ENCODE measurements at places on chromosomes 4 and X. TPM values are rescaled to one million over a fixed set of nuclear protein-coding genes. Genes with fewer than 3 reads are reported as not detected.

DNA sequence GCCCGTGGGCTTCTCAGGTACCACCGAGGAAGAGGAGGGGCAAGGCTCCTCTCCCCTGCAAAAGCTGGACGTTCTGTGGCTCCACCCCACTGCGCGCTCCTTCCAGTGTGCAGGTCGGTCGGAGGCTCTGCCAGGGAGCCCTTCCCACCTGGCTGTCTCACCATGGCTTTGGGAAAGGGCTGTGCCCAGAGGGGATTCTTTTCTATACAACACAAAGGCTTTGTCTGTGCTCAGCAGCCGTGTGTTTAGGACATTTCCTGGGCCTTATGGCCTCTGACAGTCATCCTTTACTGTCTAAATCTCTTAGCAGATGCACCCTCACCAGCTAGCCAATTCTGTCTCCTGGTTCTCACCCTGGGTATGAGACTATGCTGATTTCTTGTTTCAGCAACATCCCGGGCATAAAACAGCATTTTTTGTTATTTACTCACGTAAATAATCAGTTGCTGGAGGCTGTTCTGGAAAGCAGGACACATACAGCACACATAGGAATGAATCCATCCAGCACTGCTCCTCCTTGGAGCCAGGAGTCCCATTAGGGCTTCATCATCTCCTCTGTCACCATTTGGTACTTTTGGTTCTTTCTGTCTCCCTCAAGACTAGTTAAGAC is 20.4 kb upstream of the ATXN3L start:
- no peak for DNase-seq

The ANXA10 gene
- 0.14 TPM for polyA plus RNA-seq

DNA sequence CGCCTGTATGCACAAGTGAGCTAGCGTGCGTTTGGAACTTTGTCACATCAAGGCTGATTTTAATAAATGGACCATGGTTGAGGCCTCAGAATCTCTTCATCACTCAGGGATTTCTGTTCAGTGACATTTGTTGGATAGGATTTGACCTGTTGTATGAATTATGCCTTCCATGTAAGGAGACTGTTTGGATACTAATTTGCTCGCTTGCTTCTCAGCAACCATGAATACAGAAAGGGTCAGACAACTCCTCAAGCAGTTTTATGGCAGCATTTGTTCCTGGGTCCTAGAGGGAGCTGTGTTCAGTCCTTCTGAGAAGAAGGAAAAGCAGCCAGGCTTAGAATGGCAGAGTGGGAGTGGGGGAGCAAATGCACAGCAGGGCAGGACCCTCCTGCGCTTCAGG is 269.7 kb upstream of the LCORL start:
- DNase-seq, result no peak

- DNase-seq, result no peak
Observed at GRCh38 chr4:6657242-6658208, 17.0 kb downstream of the MRFAP1 start.

- DNase-seq, result no peak
Observed at GRCh38 chrX:18872621-18873020, 111.3 kb downstream of the PHKA2 start.
